ENCODE measurements at places on chromosomes 2 and 18. TPM values are rescaled to one million over a fixed set of nuclear protein-coding genes. Genes with fewer than 3 reads are reported as not detected.

- no peak for DNase-seq
- peaks cover 4% of the 10 kb centered on the region for H3K4me1 ChIP-seq
- no peak overlapping the region for H3K27ac ChIP-seq
- H3K4me3 ChIP-seq = no peak overlapping the region
Observed at GRCh38 chr2:65649811-65650589, 217.6 kb upstream of the SPRED2 start.

TMEM178A gene
- total RNA-seq = 12.5 TPM

DNA sequence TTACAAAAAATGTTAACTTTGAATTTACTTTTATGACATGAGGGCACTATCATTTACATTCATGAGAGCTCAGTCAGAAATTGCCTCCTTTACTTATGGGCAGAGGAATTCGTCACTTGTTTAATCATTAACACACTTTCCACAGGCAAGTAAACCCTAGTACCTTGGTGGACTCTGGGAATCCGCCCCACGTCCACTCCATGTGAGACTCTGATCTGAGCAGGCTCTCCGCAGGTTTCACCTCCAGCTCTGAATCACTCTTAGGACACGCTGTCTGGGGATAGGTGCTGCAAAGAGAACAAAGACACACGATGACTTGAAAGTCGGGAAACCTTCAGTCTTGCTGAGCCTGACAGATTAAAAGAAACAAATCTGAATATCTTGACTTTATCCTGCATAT is 73.6 kb downstream of the LPIN2 start:
- no peak for DNase-seq
- H3K36me3 ChIP-seq = no peaks in the 10 kb centered on the region
- no peak overlapping the region for H3K27ac ChIP-seq
- H3K4me3 ChIP-seq = no peak overlapping the region
- no peaks in the 10 kb centered on the region for H3K27me3 ChIP-seq
- no peaks in the 10 kb centered on the region for H3K4me1 ChIP-seq

TNS1 gene
- 3.2 TPM for total RNA-seq

DNA sequence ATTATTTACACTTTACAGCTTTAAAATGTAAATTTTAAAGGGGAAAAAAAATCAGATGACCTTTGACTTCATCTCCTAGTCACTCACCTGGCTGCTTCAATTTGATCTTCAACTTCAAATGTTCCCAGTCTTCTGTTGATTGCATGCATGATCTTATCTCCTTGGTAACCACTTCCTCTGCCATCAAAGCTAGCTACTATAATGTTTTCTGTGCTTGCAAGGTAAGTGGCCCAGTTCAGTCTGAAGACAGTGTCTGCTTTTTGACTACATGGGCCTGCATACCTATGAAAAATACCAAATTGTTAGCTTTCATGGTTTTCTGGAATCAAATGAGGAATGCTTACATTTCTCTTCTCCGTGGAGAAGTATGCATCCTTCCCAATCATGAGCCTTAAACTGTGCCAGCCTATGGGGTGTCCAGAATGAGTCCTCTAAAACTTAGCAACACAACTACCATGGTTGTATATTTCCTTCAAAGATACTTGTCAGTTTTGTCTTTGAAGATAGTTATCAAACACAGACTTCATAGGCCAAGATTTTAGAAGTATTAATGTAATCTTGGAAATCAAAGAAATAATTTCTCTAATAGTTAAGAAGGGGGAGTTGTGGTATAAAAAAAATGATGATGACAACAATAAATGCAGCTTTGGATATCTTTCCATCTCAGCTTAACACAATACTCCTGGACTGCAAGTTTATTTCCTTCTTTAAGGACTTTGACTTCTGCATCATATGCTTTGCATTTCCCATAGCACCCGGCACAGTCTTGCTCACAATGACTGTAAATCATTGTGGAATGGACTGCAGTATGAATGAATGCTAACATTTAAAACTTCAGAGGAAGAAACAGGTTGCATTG is 62.1 kb downstream of the DPP4 start:
- no peaks in the 10 kb centered on the region for H3K36me3 ChIP-seq
- H3K27me3 ChIP-seq = no peaks in the 10 kb centered on the region
- DNase-seq = no peak
- no peak overlapping the region for H3K27ac ChIP-seq

COL4A4 gene
- total RNA-seq = 0.05 TPM

FHOD3 gene
- 21.2 TPM for total RNA-seq

DTNA gene
- 29.5 TPM for total RNA-seq

HNMT gene
- not detected for total RNA-seq

DNA sequence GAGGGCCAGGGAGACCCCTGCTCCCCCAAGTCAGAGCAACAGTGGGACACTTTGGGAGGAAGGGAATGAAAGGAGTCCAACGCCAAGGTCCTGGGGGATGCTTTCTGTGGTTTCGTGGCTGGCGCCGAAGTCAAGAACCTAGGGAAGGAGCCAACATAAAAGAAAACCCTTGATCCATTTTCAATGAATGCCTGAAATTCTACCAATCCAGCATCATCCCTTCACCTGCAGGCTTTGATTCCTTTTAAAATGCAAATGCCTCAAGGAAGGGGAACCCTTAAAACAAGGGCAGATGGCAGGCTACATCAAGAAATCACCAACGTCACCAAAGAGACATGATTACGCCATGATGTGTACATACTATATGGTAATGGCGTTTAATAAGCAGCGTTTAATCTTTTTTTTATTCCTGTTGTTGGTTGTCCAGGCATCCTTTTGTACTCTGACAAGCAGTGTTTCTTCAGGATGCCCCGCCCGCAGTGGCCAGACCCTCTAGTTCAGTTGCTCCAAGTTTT is 123.3 kb upstream of the SLC1A4 start:
- no peak for DNase-seq
- H3K4me3 ChIP-seq = no peak overlapping the region
- H3K27ac ChIP-seq = no peak overlapping the region
- no peaks in the 10 kb centered on the region for H3K36me3 ChIP-seq
- H3K4me1 ChIP-seq = peaks cover 3% of the 10 kb centered on the region
- peaks cover 6% of the 10 kb centered on the region for H3K27me3 ChIP-seq

All from glutamatergic neuron (in vitro differentiated cells).